ENCODE measurements at places on chromosomes 1 and 21.

GRCh38 chr21:38544661-38545060 is 46.4 kb upstream of the ERG start:
- DNase-seq, result no peak

DNA sequence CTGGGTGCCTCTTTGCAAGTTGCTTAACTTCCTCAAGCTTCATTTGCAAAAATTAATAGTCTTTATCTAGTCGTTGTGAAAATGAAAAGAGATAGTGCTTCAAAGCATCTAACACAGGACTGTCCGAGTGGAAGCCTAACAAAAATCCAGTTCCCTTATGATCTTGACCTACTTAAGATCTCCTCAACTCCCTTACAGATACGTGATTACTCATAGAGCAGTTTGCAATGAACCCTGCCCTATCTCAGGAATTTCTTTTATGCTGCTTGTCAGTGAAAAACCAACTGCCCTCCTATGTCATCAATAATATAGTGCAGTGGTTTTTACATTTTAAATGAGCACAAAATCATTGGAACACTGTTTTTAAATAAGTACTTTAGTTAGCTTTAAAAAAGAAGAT is 314.3 kb downstream of the BACH1 start:
- no peak for DNase-seq

- no peak for DNase-seq
Measured at GRCh38 chr21:14353231-14353630, 29.7 kb downstream of the HSPA13 start.

GRCh38 chr1:227486559-227486958 is 76.8 kb upstream of the ZNF678 start:
- DNase-seq, result no peak

- no peak for DNase-seq
Measured at GRCh38 chr1:243294723-243295121, 38.9 kb downstream of the SDCCAG8 start.

- DNase-seq, result no peak
Measured at GRCh38 chr1:232174306-232174705, 455.6 kb downstream of the SIPA1L2 start.

GRCh38 chr1:230713138-230713537 is 784 bp downstream of the AGT start:
- DNase-seq, result no peak

DNA sequence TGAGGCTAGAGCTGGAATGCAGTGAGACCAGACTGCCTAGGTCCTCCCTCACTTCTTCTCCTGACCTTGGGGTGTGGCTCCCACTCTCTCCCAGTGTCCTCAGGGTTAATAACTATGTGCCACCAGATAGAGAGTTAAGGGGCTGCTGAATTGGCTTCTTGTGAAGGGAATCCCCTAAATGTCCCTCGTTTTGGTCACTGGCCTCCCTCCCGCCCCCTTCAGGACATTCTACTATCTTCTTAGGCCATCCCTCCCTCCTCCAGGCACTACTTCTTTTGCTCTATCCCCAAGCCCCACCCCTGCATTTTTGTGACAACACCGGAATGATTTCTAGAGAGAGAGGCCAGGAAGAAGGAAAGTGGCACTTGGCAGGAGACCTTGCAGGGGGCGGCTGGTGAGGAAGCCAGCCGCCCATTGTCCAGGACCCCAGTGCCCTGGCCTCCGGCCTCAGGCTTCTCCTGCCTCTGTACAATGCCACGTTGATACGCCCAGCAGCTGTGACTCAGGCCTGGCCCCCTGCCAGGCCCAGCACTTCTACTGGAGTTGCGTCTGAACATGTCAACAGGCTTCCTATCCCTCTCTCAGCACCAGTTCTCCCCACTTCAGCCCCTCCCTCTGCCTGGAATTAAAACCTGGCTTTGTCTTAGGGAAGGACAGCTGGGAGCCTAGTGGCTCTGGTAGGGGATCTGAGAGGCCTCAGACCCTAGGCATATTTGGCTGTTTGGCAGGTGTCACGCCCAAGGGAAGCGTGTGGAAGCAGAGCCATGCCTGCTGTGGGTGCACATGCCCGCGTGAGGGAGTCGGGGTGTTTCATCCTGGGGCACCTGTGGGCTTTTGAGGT is 9.1 kb downstream of the LMNA start:
- DNase-seq, result peak; percentile 37

Data from SIG-M5 (cell line).